ENCODE measurements at places on chromosomes 3 and 15. TPM values are rescaled to one million over a fixed set of nuclear protein-coding genes. Genes with fewer than 3 reads are reported as not detected.

The SLC7A14 gene
- total RNA-seq = not detected

The TTC23 gene
- total RNA-seq = 8.6 TPM

The NPTN gene
- total RNA-seq = 174 TPM

The VGLL3 gene
- total RNA-seq = 4.6 TPM

The ERICH6 gene
- not detected for total RNA-seq

The FAH gene
- total RNA-seq = 39.3 TPM

The TICRR gene
- total RNA-seq = not detected

The C3orf20 gene
- total RNA-seq = not detected

The DCBLD2 gene
- total RNA-seq = 35.3 TPM

The GPR149 gene
- total RNA-seq = not detected

The PAK6 gene
- 7.4 TPM for total RNA-seq

The UBAP1L gene
- 1.0 TPM for total RNA-seq

The DNAH12 gene
- total RNA-seq = 0.16 TPM

The EXD1 gene
- not detected for total RNA-seq

The POTEB3 gene
- total RNA-seq = not detected

The FGD5 gene
- 10.8 TPM for total RNA-seq

The HIGD1A gene
- total RNA-seq = 335 TPM

The RASL12 gene
- 17.9 TPM for total RNA-seq

The CFAP91 gene
- 0.57 TPM for total RNA-seq

The SERPINI2 gene
- not detected for total RNA-seq

The NR1I2 gene
- total RNA-seq = 0.25 TPM

The MAP6D1 gene
- 1.0 TPM for total RNA-seq

The TRPM1 gene
- not detected for total RNA-seq

The MED12L gene
- total RNA-seq = 0.85 TPM

The LSMEM2 gene
- 39.4 TPM for total RNA-seq

The XXYLT1 gene
- total RNA-seq = 3.4 TPM

The THAP10 gene
- total RNA-seq = 5.5 TPM

The CHRFAM7A gene
- 5.0 TPM for total RNA-seq

The BCL2A1 gene
- total RNA-seq = 2.3 TPM

The IL16 gene
- 3.4 TPM for total RNA-seq

The GOLGA8T gene
- not detected for total RNA-seq

The TMEM207 gene
- total RNA-seq = not detected

The EEF1AKMT4 gene
- 1.1 TPM for total RNA-seq

The CCR9 gene
- not detected for total RNA-seq

The AADACL2 gene
- total RNA-seq = not detected

The ZNF197 gene
- total RNA-seq = 13.9 TPM

The PLA2G4B gene
- total RNA-seq = 2.1 TPM

The ROPN1 gene
- total RNA-seq = not detected

The FBXW12 gene
- not detected for total RNA-seq

The XPC gene
- total RNA-seq = 8.7 TPM

The CYP1A2 gene
- total RNA-seq = not detected

The ITPKA gene
- total RNA-seq = 0.71 TPM

The PROK2 gene
- total RNA-seq = 0.49 TPM

The SAXO2 gene
- total RNA-seq = 2.9 TPM

Measured in heart right ventricle (tissue), 16 donors.